ENCODE measurements at places on chromosomes 1 and 21.

- DNase-seq: no peak
Measured at GRCh38 chr1:175801979-175802378, 58.6 kb upstream of the TNR start.

DNA sequence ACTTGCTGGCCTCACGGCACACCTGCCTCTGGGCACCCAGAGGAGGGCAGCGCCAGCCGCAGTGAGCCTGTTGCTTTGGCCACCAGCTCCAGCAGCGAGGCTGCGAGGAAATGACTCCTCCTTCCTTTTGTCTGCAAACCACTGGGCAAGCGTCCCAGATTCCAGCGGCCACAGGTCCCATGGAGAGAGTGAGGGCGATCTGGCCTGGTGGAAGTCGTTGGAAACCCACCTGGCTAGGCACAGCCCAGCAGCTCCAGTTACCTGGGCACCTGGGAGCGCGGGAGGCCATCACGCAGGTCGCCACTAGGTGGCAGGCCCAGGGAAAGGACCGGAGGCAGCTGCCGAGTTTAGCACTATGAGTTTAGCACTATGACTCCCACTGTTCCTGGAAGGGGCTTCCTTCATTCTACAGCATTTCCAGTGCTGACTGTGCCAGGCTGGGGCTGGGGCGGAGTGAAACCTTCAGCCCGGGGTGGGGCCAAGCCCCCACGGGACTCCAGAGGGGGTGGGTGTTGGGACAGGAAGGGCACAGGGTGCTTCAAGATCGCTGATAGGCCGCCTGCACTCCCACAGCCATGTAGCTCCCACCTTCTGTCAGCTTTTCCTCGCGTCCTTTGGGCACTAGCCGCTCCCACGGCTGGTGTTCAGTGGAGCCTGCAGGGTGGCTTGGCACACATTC, 1.1 kb upstream of the ESPN start:
- no peak for DNase-seq

DNA sequence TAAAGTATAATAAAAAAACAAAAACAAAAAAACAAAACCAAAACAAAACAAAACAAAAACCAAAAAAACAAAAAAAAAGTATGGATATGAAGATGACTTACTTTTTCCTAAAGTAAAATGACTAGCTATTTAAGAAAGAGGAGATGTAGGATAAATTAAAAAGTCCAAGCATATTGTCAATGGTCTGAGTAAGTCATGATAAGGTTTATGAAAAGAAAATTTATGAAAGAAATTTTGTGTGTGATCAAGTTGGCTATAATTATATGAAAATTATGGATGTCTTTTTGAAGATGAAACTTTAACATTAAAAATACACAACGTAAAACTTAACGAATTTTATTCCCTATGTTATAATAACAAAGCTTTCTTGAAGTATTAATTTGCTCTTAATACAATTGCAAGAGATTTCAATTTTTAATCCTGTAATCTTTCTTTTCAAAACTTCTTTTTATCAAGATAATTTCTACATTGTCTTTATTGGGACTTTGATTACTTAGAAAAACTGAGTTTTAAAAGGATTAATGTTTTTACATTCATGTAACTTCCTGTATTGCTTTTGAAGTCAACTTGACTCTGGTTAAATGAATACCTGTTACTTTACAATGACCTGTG, 200.9 kb upstream of the IVNS1ABP start:
- peak; percentile 40 for DNase-seq

GRCh38 chr1:172537366-172537765, 4.4 kb downstream of the SUCO start:
- DNase-seq: peak; percentile 17

DNA sequence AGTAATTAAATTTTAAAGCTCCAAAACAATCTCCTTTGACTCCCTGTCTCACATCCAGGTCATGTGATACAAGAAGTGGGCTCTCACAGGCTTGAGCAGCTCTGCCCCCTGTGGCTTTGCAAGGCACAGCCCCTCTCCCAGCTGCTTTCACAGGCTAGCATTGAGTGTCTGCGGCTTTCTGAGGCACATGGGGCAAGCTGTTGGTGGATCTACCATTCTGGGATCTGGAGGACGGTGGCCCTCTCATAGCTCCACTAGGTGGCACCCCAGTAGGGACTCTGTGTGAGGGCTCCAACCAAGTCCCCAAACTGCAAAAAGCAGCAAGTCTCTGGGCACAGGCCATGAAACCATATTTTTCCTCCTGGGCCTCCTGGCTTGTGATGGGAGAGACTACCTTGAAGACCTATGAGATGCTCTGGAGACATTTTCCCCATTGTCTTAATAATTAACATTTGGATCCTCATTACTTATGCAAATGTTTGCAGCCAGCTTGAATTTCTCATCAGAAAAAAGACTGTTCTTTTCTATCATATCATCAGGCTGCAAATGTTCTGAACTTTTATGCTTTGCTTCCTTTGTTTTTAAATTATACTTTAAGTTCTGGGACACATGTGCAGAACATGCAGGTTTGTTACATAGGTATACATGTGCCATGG, 554.1 kb upstream of the OLFM3 start:
- DNase-seq: peak; percentile 44

- peak; percentile 24 for DNase-seq
Measured at GRCh38 chr1:204578867-204579664, 62.9 kb downstream of the MDM4 start.

DNA sequence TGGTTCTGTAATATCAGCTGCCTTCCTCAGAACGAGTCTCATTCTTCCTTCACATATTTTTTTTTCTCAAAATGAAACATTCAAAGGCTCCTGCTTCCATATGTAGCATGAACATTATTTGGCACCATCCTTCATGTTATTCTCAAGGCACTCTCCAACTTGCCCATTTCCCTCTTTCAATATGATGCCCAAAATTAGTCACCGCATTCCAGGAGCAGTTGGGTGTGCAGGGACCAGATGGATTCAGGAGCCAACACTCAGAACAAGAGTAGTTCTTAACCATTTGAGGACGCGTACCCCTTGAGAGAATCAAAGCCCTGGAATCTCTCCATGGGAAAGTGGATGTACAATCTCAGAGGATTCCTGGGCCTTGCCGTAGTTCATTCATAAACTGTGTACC, 50.3 kb downstream of the KCNK1 start:
- DNase-seq: no peak

DNA sequence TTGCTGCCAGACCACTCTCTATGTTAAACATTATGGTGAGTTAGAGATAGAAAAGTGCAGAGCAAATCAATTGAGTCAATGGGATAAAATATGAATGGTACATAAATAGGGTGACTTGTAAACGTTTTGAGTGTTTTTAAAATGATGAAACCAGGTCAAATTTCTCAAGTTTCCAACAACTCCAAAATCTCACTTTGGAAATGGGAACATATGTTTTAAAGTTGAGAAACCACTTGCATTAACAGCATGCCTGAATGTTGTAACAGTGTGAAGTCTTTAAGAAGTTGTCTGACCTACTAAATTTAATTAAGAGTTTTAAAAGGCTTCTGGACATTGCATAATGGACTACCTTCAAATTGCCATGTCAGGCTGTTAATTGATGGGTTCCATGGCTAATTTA, 33.6 kb upstream of the RAVER2 start:
- DNase-seq: no peak

All from LHCN-M2 (cell line).